Activated CD8-positive, alpha-beta memory T cell treated with anti-CD3 and anti-CD28 coated beads for 4 hours (primary cell): ENCODE measurements at places on chromosomes 4 and X.

- no peak for DNase-seq
Measured at GRCh38 chrX:56788717-56789122, 59.7 kb downstream of the NBDY start.

GRCh38 chr4:159070742-159071141 is 32.1 kb upstream of the RAPGEF2 start:
- no peak for DNase-seq

DNA sequence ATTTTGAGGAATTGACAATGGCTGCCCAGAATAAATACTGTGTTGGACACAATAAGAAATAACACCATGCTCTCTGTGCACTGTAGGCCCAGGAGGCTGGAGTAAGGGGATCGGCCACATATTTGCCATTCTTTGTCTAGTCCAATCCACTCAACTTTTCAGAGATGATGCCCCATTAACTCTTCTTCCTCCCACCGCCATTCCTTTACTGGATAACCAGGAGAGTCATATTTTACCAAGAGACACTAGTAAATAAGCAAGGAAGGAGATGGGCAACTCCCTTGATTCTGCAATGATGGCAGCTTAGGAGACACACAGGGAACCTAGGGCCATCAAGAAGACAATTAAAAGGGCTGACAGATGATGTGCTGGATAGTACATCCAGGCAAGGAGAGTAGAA is 87.9 kb upstream of the GPC3 start:
- no peak for DNase-seq

DNA sequence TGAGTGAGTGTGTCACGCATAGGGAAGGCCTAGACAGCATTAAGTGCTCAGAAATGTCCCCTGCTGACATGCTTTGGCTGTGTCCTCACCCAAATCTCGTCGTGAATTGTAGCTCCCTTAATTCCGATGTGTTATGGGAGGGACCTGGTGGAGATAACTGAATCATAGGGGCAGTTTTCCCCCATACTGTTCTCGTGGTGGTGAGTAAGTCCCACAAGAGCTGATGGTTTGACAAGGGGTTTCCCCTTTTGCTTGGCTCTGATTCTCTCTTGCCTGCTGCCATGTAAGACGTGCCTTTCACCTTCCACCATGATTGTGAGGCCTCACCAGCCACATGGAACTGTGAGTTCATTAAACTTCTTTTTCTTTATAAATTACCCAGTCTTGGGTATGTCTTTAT is 78.0 kb downstream of the NSUN7 start:
- no peak for DNase-seq

DNA sequence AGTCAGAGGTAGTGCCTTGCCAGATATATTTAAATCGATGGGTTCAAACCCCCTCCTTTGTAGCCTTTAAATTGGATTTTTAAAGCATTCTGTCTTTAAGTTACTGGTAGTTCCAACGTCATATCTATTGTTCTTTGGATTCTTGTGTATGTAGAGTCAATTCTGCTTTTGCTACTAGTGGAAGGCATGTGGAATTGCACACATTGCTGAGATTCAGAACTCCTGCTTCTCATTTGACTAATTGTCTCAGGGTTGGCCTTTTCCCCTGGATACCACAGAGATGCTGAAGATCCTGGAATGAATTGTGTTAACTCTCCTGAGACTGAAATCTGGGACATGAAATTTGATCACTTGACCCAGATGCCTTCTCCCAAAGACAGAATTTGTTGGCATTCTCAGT is 328.3 kb upstream of the RPS6KA3 start:
- DNase-seq: no peak

DNA sequence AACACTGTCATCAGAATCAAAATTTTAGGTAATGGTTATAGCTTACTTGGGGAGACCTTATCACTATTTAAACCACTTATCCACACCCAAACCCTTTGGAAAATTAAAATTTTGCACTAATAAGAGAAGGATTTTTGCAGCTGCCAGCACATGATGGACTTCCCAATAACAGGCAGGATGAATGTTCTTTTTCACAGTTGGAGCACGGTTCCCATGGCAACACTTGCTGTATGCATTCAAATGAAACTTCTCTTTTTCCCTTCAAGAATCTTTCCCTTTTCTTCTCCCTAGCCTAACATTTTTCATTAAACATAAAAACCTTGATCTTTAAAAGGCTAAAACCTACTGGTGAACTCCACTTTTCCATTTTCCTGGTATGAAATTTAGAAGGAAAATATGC is 768.2 kb downstream of the KCTD8 start:
- no peak for DNase-seq

- no peak for DNase-seq
Measured at GRCh38 chr4:154529728-154530519, 20.3 kb downstream of the PLRG1 start.

- DNase-seq: no peak
Measured at GRCh38 chr4:80126435-80126834, 53.4 kb upstream of the ANTXR2 start.

- DNase-seq: no peak
Measured at GRCh38 chr4:35818520-35818919, 425.8 kb downstream of the ARAP2 start.

GRCh38 chrX:121308276-121308805 is 260.9 kb downstream of the GLUD2 start:
- DNase-seq: peak; percentile 25

- no peak for DNase-seq
Measured at GRCh38 chrX:40471965-40472648, 108.7 kb upstream of the ATP6AP2 start.

GRCh38 chrX:40607381-40607780 is 15.8 kb upstream of the MPC1L start:
- no peak for DNase-seq

- no peak for DNase-seq
Measured at GRCh38 chr4:11446155-11446811, 17.6 kb upstream of the HS3ST1 start.

GRCh38 chrX:39336671-39337311 is 535.5 kb downstream of the MID1IP1 start:
- no peak for DNase-seq

DNA sequence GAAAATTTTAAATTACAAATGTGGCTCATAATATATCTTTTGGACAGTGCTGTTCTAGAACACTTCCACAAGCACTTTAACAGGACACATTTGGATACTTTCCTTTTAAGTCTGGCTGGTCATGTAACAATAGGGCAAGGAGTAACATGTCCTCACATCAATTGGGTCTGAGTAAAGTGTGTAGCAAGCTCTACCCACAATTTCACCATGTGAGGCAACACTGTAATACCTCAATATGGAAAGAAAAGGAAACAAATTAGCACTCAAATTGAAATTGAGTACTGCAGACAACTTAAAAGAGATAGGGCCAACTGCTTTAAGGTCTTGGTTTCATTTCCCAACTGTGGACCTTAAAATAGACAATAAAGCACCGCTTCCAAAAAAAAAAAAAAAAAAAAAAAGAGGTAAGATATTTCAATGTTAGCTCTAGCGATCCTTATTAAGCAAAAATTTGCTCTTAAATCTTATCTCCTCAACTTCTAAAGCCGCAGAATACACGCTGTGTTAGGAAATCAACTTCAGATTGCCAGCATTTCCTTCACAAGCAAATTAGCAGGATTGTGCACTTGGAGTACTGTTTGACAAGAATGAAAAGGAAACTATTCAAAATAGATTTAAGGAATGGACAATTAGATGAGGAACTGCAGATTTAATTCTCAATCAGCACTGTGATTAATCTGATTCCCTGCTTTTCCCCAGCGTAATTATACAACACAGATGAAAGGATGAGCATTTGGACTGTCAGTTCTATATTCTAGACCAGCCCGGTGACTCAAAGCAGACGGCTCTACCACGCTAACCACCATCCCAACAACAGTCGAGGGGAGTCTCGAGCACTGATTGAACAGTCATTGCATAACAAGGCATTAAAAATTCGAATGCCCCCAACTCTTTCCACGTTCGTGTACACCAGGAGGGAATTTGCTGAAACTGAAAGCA is 1.6 kb downstream of the CASK start:
- DNase-seq: no peak

DNA sequence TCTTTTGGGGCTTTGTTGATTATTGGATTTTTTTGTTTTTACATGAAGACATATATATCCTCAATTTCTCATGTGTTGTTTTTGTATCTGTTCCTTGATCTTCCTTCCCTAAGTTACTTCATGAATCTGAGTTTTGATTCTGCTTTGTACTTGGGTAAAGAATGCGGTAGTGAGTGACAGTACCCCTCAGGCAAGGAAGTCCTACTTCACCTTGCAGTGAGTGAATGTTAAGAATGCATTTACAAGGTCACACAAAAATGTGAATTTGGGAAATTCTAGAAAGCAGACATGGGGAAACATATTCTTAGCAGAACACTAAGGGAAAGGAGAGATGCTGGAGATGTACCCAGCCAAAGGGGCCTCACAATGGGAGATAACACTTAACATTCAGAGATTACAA is 373.1 kb upstream of the LCORL start:
- DNase-seq: no peak

DNA sequence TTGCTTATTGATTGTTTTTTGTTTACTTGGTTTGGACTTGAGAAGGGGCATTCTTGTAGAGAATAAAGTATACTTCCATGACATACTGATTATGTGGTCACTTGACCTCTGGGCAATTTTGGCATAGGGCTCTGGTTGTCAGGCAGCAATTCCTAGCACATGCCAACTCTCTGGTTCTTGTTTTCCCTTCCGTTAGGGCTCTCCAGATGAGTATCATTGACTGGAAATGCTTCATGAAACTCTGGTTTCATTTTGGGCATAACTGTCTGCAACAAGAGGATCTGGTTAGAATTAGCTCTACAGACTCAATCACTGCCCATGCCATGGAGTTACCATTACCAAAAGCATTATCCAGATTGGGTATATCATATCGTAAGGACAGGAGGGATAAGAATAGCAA is 1057.9 kb downstream of the FAT4 start:
- DNase-seq: no peak

DNA sequence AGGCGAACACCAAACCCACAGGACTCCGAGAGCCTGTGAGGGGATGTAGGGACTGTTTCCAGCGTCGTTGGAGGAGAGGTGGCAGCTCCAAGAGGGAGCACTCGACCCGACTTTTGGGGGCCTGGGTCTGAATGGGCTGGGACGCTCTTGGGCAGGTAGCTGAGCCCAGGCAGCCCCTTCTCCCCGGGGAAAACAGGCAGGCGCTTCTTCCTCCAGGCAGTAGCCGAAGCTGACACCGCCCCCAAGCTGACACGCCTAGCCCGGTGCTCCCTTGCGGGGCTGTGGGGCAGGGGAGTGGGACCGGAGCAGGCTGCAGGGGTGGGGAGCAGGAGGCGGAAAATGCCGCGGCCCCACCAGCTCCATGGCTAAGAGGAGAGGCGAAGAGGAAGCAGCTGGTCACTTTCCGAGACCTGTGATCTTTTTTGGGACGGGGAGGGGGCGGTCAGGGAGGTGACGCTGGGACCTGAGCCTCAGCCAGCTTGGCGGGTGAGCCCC is 4.2 kb downstream of the NKX1-1 start:
- no peak for DNase-seq

GRCh38 chr4:56757821-56758411 is 63.6 kb downstream of the SPINK2 start:
- DNase-seq: peak; percentile 59

DNA sequence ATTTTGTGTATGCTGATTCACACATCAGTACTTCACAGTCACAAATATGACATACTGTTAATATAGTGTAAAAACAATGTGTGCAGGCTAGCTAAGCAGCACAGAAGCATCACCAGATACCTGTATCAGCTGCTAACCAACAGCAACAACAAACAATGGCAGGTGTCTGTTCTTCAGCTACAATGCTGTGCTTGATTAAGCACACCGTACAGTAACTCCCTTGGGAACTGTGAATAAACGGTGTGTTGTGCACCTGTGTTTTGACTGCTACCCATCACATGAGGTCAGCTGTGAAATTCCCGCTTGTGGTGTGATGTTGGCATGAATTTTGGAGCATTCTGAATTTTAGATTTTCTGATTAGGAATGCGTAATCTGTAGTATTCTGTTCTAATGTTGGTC is 379.7 kb upstream of the FAT1 start:
- DNase-seq: no peak

DNA sequence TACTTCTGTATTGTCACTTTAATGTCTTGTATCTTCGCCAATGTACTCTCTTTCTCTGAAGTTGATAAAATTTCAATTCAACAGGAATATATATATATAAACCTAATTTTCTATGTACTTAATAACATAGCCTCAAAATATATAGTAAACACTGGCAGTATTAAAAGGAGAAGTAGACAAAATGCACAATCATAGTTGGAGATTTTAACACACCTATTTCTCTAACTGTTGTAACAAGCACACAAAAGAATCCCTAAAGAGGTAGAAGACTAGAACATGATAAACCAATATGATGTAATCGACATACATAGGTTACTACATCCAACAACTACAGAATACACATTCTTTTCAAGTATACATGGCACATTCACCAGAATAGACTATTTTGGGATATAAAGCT is 65.5 kb downstream of the ZNF81 start:
- no peak for DNase-seq

- no peak for DNase-seq
Measured at GRCh38 chrX:103726477-103726876, 15.8 kb downstream of the TMEM31 start.

DNA sequence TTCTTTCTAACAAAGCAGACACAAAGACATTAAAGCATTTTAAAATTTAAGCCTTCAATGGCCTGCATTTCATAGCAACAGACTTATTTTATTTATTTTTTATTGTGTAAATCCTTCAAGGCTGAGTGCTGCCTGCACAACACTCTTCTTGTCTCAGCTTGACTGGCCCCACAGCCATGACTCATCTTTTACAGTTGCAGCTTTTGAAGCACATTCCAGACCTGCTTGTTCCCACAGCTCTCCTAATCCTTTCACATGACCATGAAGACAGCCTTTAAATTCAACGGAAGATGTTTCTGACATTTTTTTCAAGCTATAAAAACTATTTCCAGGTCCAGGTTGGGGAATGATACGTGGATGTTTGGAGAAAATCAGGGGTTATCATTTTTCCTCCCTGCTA is 276.9 kb upstream of the TACR3 start:
- DNase-seq: no peak

- DNase-seq: no peak
Measured at GRCh38 chr4:3227878-3228675, 20.9 kb upstream of the MSANTD1 start.

- no peak for DNase-seq
Measured at GRCh38 chr4:996030-996996, 3.1 kb upstream of the SLC26A1 start.

DNA sequence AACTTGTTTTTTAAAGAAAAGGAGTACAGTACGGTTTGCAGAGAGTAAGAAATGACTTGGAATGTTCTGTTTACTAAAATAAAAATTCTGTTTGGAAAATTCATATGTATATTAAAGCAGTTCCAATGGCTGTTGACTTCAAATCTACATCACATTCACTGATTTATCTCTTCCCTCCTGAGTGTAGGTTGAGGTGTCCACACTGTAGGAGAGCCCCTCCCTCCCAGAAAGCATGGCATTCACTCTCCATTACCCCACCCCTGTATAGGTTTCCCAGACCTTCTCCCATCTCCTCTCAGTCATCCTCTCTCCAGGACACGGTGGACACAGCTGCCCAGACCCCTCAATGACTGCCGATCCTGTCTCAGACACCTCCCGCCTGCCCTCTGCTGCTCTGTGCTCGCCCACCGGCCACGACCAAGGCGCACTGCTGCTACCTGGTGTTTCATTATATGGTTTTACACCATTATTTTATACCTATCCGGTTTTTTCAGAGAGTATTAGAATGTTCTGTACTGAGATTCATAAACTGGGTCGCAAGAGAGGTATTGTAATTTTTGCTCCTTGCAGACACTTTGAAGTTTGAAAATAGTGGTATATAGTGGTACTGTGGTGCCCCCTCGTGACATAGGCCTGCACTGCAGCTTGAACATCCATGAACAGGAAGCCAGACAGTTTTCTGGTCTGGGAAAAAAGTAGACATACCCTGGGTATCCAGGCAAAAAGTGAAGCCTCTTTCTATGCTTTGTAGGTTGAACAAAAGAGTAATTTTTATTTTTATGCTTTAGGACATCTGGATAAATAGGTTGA is 38.8 kb upstream of the BEX4 start:
- no peak for DNase-seq
